RKO (cell line): ENCODE measurements at places on chromosomes 12 and 14.
A peak's percentile ranks its signal among the peaks of the same experiment; 100 is the strongest.

DNA sequence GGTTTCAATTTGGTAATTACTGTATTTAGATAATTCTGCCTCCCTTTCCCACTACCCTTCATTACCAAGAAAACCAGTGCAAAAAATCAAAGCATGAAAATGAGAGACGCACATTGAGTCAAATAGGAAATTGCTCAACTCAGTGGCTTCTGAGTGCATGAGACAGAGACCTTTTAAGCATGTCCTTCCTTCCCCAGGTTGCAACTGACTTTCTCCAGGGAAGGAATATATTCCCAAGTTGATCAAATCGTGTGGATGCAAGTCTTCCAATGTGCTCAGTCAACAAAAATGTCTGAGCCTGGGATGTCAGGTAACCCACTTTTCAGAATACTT, 12.9 kb downstream of the BMP4 start:
- DNase-seq, result no peak

GRCh38 chr14:23399136-23399535, 8.9 kb downstream of the MYH6 start:
- DNase-seq, result no peak

- DNase-seq, result no peak
Measured at GRCh38 chr12:93639406-93639805, 37.8 kb upstream of the CRADD start.

DNA sequence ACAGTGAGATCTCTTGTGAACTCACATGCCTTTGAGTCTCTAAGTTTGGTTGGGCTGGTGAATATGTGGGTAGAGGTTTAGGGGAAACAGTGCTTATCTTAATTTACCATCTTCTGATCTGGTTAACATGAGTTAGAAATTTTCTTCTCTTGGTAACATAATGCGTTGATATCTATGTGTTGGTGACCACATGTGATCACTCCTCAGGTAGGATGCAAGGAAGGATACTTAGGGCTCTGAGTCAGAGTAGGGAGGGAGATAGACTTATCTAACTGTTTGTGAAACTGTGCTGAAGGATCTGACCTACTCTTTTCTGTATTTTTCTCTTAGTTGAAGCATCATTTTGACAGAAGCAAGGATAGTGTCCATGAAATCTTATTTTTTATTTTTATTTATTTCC, 23.1 kb downstream of the FAM234B start:
- DNase-seq, result no peak

GRCh38 chr14:99241325-99242010, 30.5 kb downstream of the BCL11B start:
- no peak for DNase-seq

- DNase-seq, result no peak
Measured at GRCh38 chr12:25186788-25187402, 8.1 kb downstream of the DNAI7 start.

GRCh38 chr14:93669632-93670031, 118.7 kb downstream of the PRIMA1 start:
- no peak for DNase-seq

DNA sequence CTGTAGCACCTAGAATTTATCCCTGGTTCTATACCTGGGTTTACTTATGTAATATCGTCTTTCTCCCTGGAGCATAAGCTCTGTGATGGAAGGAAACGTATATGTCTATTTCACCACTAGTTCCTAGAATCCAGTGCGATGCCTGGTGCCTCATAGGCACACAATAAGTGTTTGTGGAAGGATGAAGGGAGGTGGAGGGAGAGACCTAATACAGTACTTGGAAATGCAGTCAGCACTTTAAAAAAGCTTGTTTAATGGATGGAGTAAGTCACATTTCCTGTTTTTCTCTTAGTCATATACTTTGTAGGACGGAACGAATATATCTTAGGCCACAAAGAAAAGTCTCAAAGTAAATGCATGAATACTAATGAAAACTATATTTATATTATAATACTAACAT, 186.5 kb upstream of the HMGA2 start:
- DNase-seq, result peak; percentile 91
